Activated CD8-positive, alpha-beta T cell treated with anti-CD3 and anti-CD28 coated beads for 36 hours (primary cell): ENCODE measurements at places on chromosomes 4 and X. TPM values are rescaled to one million over a fixed set of nuclear protein-coding genes. Genes with fewer than 3 reads are reported as not detected.
A peak's percentile ranks its signal among the peaks of the same experiment; 100 is the strongest.

NHSL2 gene
- total RNA-seq = 0.88 TPM

DNA sequence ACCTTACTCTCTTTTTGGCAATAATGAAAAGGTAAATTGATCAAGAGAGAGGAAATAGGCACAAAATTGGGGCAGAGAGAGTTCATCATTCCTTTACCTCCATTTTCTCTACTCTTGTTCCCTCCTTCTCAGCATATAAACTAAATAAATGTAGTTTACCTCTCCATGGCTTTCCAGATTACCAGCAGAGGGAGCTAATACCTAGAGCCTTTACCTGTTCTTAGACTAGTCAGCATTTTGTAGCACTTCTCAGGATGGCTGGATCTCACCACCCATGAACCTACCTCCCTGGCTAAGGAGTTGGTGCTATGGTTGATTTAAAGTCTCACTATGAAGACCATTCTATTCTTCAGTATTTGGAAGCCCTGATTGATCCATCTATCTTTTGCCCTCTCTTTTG, 15.7 kb downstream of the OFD1 start:
- DNase-seq = no peak

FABP2 gene
- not detected for total RNA-seq

GRCh38 chrX:76428243-76429130, 977 bp downstream of the MAGEE1 start:
- DNase-seq = peak; percentile 56

DNA sequence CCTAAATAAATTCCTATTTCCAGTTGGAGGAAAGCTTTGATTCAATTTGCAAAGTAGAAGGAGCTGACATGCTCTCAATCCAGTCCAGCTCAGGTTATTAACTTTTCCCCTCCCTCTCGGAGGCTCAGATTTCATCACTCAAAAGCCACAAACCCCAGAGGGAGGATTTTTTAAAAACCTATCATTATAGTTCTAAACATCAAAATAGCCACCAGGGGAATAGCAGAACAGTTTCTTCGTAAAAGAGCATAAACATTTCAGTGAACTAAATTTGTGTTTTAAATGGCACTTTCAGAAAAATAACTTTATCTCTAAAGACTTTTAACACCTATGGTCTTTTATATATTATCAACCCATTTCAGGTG, 8.8 kb downstream of the GPRIN3 start:
- DNase-seq = no peak

RP2 gene
- total RNA-seq = 5.1 TPM

SERPINA7 gene
- not detected for total RNA-seq

GRCh38 chr4:110003401-110004187, 90.9 kb downstream of the EGF start:
- DNase-seq = no peak

DNA sequence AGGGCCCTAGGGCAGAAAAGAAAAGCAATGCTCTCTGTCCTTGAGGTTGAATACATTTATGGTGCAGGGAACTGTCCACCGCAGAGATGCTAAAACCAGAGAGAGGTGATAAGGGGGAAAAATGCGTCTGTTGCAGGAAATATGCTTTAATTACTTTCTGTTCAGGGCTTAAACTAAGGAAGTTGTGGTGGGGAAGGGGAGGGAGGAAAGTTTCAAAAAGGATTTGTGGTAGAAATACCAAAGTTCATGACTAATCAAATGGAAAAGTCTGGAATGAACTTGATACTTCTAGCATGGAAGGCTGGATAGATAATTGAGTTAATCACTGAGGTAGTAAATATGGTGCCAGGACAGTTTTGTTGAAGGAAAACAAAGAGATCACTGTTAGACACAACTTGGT, 99.0 kb downstream of the ASB9 start:
- DNase-seq = no peak

GRCh38 chr4:101103381-101104142, 243.8 kb downstream of the PPP3CA start:
- no peak for DNase-seq

MGST2 gene
- 11.7 TPM for total RNA-seq

AR gene
- not detected for total RNA-seq
